ENCODE measurements at places on chromosomes 1 and 21. TPM values are rescaled to one million over a fixed set of nuclear protein-coding genes. Genes with fewer than 3 reads are reported as not detected.

DNA sequence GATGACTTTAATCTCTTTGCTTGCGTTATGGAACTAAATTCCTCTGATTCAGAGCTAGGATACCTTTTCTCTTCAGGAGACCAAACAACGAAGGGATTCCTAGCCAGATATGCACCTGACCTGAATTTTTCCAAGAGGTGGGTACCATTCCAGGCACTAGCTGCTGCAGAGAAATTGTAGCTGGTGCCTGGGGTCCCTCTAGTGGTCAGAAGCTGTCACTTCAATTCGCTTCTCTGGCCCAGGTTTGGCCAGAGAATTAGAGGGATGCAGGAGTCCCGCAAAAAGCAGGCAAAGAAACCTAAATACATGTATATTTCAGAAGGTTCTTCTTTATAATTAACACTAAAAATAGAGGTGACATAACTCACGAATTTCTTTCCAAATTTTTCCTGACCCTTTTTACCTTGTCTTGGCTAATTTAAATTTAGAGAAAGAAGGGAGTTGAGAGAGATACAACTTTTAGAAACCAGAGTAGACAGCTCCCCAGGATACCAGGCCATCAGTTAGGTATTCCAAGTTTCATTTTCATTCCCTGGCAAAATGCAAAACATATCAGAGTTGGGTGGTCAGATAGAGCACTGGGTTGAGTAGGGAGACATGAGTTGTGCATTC is 9.6 kb downstream of the ACKR1 start:
- no peak overlapping the region for H3K4me3 ChIP-seq
- DNase-seq = peak; percentile 21
- no peaks in the 10 kb centered on the region for H3K27me3 ChIP-seq
- no peaks in the 10 kb centered on the region for H3K36me3 ChIP-seq
- H3K4me1 ChIP-seq = no peaks in the 10 kb centered on the region

Gene AMY1B
- not detected for polyA plus RNA-seq

- H3K4me1 ChIP-seq = no peaks in the 10 kb centered on the region
- no peaks in the 10 kb centered on the region for H3K36me3 ChIP-seq
- no peak for DNase-seq
- peaks cover 3% of the 10 kb centered on the region for H3K27me3 ChIP-seq
- no peak overlapping the region for H3K27ac ChIP-seq
These were observed 33.6 kb upstream of the VTCN1 start for GRCh38 chr1:117244306-117244705.

Gene BSDC1
- 42.8 TPM for polyA plus RNA-seq

DNA sequence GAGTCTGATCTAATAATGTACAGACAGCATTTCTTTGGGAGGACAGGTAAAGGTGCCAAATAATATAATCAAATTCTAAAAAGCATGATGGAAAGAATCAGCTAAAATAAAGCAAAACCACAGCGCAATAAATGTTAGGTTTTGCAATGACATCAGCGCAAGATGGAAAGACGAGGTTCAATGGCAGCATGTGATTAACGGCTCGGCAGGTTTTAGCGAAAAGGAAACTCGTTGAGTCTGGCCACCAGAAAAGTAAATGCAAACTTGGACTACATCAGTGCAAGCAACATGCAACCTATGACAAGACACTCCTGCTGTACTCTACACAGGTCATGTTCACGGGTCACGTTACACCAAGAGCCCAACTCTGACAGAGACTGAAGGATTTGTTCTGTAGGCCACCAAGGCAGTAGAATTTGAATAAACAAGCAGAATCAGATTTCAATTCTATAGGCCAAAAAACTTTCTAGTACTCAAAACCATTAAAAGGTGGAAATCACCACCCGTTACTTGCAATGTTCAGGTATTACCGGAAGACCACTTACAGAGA is 4.5 kb downstream of the SIPA1L2 start:
- no peak overlapping the region for H3K4me3 ChIP-seq
- no peak overlapping the region for H3K27ac ChIP-seq
- H3K36me3 ChIP-seq = no peaks in the 10 kb centered on the region
- H3K27me3 ChIP-seq = peaks cover 9% of the 10 kb centered on the region
- H3K4me1 ChIP-seq = no peaks in the 10 kb centered on the region

Gene B3GALT6
- 17.9 TPM for polyA plus RNA-seq

Gene DCLRE1B
- 3.4 TPM for polyA plus RNA-seq

Gene ETNK2
- 4.0 TPM for polyA plus RNA-seq

Measured in fibroblast of lung (primary cell).